Pericardium fibroblast (primary cell): ENCODE measurements at places on chromosomes 7 and 10. TPM values are rescaled to one million over a fixed set of nuclear protein-coding genes. Genes with fewer than 3 reads are reported as not detected.

HDAC9 gene
- total RNA-seq: 2.4 and 4.3 TPM in 2 replicates

PTPN20 gene
- 1.0 TPM in 1 of 2 replicates, not detected in the other for total RNA-seq

NOS3 gene
- 2.9 and 3.5 TPM in 2 replicates for total RNA-seq

CFAP70 gene
- total RNA-seq: 0.23 and 0.94 TPM in 2 replicates

PCLO gene
- 0.12 and 0.26 TPM in 2 replicates for total RNA-seq

ADAM8 gene
- total RNA-seq: 0.09 and 0.70 TPM in 2 replicates

PRPS1L1 gene
- not detected in 2 replicates for total RNA-seq

KIF11 gene
- total RNA-seq: 2.2 and 2.8 TPM in 2 replicates

ADAM22 gene
- total RNA-seq: 0.12 and 0.26 TPM in 2 replicates

CUTC gene
- total RNA-seq: 13.1 and 17.5 TPM in 2 replicates
